ENCODE measurements at places on chromosomes 6 and 20. TPM values are rescaled to one million over a fixed set of nuclear protein-coding genes. Genes with fewer than 3 reads are reported as not detected.
A peak's percentile ranks its signal among the peaks of the same experiment; 100 is the strongest.

Gene SUMO4
- 10.1 TPM for total RNA-seq

Gene SGK2
- 0.10 TPM for total RNA-seq

Gene POPDC3
- not detected for total RNA-seq

DNA sequence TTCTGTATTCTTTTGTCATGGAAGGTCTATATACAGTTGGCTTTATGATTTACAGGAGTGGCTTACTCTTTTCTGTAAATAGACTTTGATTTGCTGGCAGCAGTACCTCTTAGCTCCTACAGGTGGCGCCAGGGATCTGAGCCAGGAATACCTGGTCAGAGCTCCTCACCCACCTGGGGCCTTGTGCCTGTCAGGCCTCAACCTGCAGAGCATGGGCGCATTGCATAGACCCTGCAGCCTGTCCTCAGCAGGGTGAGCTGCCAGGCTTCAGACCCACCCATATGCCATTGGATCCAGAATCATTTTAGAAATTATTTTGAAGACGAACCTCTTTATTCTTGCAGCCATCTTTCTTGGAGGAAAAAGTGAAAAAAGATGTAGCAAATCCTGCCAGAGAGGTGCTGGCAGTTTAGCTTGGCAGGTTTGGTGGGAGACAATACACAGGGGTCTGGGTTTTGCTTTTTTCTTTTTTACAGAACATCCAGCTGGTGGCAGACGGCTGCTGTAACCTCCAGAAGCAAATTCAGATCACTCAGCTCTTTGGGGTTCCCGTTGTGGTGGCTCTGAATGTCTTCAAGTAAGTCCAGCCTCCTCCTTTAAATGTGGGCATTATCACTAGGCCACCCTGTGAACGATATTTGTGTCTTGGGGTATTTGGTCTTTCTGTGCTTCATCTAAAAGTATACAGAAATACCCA is 149.1 kb downstream of the MTHFD1L start:
- DNase-seq: peak; percentile 73

- DNase-seq: no peak
Observed at GRCh38 chr20:34052414-34052813, 58.7 kb downstream of the RALY start.

GRCh38 chr6:89985751-89986493 is 91.7 kb downstream of the GJA10 start:
- no peak for DNase-seq

DNA sequence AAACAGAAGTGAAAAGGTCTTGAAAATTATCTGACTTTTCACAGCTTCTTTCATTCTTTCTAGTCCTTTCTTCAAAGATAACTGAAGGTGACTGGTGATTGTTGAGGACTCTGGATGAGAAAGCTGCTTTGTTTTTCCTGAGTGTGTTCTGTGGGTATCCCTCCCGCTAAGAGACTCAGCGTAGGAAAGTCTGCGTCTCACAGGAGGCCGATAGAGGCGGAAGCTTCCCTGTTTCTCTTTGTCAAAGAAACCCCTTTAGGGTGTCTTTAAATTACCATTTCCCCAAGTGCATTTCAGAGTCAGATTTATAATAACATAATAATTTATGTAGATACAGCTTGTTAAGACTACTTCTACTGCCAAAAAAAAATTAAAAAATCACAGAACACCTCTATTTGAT is 31.2 kb upstream of the IRF4 start:
- DNase-seq: no peak

DNA sequence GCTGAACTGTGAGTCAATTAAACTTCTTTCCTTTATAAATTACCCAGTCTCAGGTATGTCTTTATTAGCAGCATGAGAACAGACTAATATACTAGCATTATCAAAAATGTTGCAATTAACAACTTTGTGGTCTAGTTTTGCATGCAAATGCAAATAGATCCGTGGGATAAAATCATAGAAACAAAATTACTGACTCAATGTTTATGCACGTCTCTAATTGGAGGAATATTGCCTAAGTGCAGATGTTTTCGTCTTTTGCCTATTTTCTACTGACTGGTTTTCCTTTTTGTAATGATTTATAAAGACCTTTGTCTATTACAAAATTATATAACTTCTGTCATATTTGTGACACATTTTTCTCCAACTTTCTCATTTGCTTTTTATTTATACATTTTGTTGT is 51.9 kb downstream of the SYNE1 start:
- DNase-seq: no peak

- DNase-seq: peak; percentile 53
Observed at GRCh38 chr6:107114926-107115694, at the start of gene BEND3. BEND3 (minus strand) TSS chr6:107115515; CDS start chr6:107099285, 16,230 bp downstream.

Measured in activated CD8-positive, alpha-beta T cell treated with anti-CD3 and anti-CD28 coated beads, Interleukin-2, amount 10 ng/mL, durations not matched to agents 7 days and 5 days (primary cell).